ENCODE measurements at places on chromosomes 1 and 21.

DNA sequence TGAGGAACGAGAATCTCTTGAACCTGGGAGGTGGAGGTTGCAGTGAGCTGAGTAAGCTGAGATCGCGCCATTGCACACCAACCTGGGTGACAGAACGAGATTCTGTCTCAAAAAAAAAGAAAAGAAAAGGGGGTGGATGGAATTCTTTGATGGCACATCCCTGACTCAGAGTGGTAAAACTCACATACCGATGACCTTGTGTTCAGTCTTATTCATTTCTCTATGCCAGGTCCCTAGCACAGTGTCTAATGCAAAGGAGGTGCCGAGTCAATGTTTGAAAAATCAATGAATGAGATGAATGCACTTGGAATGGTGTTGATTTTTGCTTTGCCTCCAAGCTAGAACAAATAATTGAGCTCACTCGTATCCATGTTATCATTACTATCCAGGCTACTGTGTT is 18.5 kb upstream of the FAM20B start:
- DNase-seq: no peak

DNA sequence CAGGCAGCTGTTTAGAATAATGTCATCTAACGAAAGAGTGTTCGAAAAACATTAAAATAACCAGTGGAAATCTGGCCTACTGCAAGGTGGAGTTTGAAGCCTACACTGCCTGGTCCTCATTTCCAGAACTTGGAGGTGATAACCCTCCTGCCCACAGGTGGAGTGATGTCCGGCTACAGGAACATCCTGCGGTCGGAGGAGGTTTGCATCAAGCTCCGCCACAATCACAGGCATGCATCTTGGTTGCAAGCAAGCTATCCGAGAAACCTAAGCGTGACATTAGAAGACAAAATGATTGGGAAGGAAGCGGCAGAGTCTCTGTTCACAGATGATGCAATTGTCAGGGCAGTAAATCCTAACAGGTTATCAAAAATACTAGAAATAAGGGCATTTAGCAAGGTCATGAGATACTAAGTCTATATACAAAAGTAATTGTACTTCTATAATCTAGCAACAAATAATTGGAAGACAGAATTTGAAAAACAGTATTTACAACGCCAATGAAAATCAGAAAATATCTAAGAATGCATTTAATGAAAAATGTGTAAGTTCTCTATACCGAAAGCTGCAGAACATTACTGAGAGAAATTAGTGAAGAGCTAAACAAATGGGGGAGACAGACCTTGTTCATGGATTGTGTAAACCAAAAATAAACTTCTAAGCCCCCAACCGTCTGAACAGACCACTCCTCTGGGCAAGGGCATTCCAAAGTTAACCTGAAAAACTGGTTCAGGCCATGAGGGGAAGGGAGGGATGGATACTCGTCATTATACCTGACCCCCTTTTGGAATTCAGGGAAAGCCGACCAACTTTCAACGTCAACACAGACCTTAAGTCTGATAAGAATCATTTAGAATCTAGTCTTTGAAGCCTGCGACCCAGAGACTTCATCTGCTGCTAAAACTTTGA is 4.7 kb upstream of the SLC19A1 start:
- DNase-seq: no peak

GRCh38 chr1:85326336-85326735 is 49.9 kb upstream of the BCL10 start:
- no peak for DNase-seq

GRCh38 chr1:85933961-85934360 is 222.6 kb downstream of the COL24A1 start:
- no peak for DNase-seq

- no peak for DNase-seq
These were observed 240.6 kb upstream of the TMEM51 start for GRCh38 chr1:14912839-14913481.

DNA sequence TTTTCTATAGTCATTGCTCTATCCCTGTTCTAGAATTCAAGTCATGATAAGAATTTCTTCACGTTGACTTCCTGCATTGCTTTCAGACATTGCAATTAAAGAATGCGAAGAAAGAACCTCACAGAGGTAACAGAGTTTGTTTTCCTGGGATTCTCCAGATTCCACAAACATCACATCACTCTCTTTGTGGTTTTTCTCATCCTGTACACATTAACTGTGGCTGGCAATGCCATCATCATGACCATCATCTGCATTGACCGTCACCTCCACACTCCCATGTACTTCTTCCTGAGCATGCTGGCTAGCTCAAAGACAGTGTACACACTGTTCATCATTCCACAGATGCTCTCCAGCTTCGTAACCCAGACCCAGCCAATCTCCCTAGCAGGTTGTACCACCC is 10.6 kb downstream of the APCS start:
- DNase-seq: no peak

GRCh38 chr1:114756949-114757454 is 782 bp downstream of the CSDE1 start:
- no peak for DNase-seq

DNA sequence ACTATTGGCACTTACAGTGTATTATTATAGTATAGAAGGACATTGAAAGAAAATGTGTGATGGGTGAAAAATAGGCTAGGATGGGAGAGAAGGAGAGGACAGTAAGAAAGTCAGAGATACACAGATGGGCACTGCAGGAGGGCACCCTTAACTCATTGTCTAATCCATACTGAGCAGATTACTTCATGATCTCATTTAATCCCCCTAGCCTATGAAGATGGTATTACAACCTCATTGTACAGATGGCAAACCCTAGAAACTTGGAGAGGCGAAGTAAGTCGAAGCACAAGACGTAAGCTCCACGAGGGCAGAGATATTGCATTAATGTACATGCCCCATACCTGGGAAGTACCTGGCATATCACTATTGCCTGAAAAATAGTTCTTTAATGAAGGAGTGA is 346.9 kb upstream of the DAB1 start:
- no peak for DNase-seq

- DNase-seq: no peak
These were observed 64.8 kb upstream of the ATP1A1 start for GRCh38 chr1:116308276-116308675.

DNA sequence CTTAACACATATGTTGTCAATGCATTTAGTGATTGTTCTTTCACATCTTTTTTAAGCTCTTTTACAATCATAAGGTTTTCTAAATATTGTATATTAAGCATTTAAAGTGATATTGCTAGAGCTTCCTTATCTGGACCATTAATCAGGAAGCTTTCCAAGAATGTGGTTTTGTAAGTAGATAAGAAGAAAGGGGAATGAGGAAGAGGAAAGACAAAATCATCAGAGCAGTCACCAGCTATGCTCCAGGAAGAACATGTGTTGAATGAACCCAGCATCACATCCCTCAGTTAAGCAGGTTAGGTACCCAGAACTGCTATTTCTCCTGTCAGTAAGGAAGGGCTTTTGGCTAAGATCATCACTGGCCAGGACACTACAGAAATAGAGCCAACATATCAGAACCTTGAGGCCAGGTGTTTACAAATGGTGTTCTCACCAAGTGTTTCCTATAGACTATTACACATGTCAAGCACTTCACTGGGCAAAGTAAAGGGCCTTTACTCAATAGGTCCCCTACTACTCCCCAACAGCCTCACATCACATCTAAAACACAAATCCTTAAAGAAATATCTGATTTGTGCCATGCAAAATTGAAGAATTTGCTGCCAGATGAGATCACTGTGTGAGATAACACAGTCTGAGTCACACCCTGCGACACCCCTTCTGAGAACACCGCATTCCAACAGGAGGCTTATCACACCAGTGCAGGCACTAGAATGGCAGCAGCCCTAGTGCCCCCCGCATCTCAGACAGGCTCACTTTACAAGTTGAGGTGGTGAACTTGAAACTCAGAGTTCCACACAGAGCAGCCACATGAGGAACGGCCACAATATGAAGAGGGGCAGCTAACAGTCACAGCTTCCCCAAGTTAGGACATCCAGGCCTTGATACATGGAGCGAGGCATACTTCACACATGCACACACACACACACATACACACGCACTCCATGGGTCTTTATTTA is 1.8 kb upstream of the SPRR2A start:
- no peak for DNase-seq

- DNase-seq: no peak
These were observed 94.7 kb downstream of the DMRTA2 start for GRCh38 chr1:50328552-50328951.

DNA sequence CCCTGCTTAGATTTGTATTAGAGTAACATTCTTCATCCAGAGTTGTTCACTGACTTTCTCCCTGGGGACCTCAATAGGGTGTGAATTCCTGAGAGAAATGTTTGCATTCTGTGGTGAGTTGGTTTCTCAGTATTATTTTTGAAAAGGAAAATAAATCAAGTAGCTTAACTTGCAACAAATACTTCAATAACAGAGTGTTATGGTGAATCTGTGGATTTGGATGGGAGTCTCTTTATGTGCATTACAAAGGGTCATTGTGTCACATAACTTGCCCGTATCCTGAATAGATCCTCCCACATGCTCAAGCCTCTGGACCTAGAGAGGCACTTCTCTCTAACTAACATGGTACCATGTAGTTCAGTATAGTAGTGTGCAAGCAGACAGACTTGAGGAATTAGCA is 68.4 kb upstream of the IPO9 start:
- DNase-seq: no peak

Measured in NCI-H1436 treated with DMSO at 0.1 percent for 48 hours (cell line).